M059J (cell line): ENCODE measurements at places on chromosomes 7 and 10. TPM values are rescaled to one million over a fixed set of nuclear protein-coding genes. Genes with fewer than 3 reads are reported as not detected.

PCLO gene
- 24.3 and 27.1 TPM in 2 replicates for total RNA-seq

- DNase-seq, result peak; percentile 92
Observed at GRCh38 chr10:69360485-69361302, 56.0 kb downstream of the TACR2 start.

FMC1 gene
- 12.5 and 16.1 TPM in 2 replicates for total RNA-seq

FXYD4 gene
- not detected in 2 replicates for total RNA-seq

- peak; percentile 26 for DNase-seq
Observed at GRCh38 chr10:34580214-34580613, 234.9 kb downstream of the PARD3 start.

DNA sequence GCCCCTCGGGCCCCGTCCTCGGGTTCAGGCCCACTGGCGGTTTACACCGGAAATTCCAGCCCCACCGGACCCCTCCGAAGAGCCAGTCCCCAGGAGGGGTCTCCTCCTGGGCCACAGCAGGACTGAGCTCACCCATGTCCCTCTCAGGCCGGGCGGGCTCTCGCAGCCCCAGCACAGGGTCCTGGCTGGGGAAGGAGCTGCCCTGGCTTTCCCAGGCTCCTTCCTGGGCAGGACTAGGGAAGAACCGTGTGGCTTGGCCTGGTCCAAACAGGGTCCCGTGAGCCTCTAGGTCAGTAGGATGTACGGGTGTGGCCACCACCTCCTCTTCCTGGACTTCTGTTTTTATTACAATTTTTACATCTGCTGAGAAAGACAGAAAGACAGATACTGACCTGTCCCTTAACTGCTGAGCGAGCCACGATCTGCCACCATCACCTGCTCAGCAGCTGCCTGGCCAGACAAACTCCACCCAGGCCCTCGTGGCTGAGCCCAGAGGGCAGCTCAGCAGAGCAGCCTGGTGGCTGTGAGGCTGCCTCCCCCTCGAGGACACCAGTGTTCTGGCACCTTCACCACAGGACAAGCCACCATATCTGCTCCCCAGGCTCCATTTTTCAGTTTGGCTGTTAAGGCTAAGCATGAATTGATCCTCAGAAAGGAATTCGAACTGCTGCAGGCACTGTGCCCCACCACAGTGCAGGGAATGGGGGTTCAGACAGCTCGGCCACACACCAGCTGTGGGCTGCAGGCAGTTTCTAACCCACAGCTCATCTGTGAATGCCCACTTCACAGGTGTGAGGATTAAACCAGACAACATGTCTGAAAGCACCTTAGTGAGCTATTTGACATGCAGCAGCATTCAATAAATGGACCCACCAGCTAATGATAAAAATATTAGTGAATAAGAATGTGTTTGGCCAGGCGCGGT lies 14.5 kb upstream of the ZNF777 start:
- no peak for DNase-seq

- peak; percentile 13 for DNase-seq
Observed at GRCh38 chr10:47449102-47449978, 34.6 kb downstream of the ANXA8 start.

- peak; percentile 22 for DNase-seq
Observed at GRCh38 chr7:28070297-28071055, 110.1 kb downstream of the JAZF1 start.

GARIN1A gene
- total RNA-seq, result 0.02 and 0.07 TPM in 2 replicates

VAX1 gene
- total RNA-seq, result not detected in 2 replicates

CAMK2B gene
- total RNA-seq, result 0.49 TPM in 1 of 2 replicates, not detected in the other

- DNase-seq, result no peak
Observed at GRCh38 chr7:148967602-148968001, 60.7 kb downstream of the PDIA4 start.

DNA sequence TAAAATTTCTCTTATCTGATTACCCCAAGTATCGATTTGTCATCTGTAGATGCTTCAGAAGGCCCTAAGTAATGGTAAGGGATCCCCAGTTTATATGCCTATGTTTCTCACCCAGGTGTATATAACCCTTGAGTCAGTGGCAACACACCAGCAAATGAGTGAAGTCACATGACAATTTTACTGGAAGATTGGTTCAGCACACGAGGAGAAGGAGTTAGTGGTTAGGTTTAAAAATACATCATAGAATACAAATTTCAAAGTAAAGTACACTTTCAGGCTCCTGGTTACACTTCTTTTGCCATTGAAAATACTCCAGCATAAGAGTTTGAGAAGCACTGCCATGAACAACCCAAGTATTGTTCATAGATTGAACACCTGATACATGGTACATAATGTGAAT lies 29.7 kb upstream of the CAPZA2 start:
- DNase-seq, result no peak

DNA sequence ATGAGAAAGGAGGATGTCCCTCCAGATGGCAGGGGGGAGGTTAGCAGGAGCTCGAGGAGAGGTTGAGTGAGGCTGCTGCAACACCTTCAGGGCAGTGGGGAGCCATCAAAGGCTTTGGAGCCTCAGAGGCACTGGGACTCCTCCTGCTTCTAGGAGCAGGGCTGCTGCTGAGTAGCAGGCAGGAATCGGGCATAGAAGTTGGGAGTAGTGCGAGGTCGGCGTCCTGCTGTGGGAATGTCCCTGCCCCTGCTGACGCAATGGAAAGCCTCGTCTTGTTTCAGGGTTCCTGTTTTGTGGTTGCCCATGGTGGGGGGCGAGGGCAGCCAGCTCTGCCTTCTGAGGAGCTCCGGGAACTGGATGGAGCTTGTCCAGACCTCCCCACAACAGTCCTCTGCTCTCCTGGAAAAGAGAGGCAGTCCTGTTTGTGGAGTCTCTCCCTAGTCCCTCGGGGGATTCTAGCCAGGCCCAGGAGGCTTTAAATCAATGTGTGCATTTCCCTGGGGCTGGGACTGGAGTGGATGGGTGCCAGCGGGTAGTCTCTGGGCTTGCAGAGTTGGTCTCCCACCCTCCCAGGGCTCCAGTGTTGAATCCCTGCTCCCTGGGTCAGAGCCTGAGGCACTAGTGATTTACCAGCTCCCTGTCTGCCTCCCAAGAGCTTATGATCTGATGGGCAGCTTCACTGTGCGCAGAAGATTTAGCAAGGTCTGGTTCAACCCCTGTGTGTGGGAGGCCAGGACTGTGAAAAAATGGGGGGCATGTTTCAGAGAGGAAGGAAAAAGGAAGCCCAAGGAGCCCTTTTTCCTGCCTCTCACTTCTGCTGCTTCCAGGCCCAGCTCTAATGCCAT lies 98.7 kb upstream of the PPIF start:
- no peak for DNase-seq

DNA sequence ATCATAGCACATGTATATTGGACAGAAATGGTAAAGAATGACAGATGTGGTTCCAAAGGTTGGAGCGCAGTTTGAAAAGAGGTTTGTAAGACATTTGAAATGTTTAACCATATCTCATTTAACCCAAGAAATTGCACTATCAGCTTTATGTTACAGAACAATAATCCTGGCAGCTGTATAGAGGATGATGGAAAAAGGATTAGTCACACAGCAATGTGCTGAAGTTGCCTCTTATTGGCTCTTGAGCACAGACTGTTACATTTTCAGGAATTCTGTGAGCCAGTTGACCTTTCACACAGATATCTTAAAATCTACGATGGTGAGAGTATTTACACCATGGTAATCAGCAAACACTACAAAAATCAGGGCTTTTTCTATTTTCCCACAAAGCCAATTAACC lies 3.9 kb downstream of the COG5 start:
- peak; percentile 55 for DNase-seq

DNA sequence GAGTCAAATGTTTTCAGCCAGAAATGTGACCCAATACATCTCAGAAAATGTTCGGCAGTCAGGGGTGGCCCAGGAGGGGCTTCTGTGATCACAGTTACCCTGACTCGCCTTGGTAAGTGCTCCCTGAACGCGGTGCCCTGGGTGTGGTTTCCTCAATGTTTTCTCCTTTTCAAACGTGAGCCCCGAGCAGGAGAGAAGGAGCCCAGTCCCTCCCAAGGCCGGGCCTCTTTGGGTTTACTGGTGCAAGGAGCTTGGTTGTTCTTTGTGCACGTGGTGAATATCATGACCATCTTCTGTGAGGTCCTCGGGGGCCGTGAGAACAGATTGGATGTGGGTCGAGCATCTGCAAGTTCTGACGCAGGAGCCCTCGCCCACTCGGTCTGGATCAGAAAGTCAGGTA lies 55.8 kb upstream of the VIPR2 start:
- no peak for DNase-seq

NRAP gene
- total RNA-seq, result not detected in 2 replicates

DNA sequence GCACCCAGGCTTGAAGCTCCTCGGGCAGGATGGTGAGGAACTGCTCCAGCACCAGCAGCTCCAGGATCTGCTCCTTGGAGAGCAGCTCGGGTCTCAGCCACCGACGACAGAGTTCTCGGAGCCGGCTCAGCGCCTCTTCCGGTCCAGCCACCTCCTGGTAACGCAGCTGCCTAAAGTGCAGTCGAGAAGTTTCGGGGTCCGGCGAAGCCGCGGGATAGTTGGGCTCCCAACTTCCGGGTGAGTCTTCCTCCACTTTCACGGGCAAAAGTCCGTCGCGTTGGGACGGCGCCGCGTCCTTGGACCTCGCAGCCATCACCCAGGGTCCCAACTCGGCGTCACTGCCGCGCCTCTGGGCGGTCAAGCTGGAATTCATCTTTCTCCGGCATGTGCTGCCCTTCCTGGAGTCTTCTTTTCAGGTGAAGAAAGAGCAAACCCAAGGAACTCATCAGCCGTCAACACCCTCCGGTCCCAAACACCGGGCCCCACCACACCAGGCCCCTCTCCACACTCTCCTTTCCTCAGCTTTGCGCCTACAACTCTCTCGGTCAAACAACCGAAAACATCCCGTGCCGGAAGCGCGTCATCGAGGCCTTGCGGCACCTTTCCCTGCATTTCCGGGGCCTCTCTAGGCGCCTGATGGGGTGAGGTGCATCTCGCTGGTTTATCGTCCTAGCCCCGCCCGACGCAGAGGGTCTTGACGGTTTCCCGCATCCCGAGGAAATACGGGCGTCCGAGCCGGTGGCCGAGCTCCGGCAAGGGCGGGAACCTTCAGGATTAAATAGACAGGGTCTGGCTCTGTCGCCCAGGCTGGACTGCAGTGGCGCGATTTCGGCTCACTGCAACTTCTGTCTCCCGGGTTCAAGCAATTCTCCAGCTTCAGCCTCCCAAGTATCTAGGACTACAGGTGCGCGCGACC lies at the start of gene ZNF394:
Gene ZNF394 (minus strand): TSS at position 561 of the 916 bp plus-strand sequence. CDS start 188 bp downstream, at position 373.
- DNase-seq, result peak; percentile 93

WASHC2C gene
- total RNA-seq, result 6.6 and 11.8 TPM in 2 replicates
